ENCODE measurements at places on chromosomes 11 and 22.

DNA sequence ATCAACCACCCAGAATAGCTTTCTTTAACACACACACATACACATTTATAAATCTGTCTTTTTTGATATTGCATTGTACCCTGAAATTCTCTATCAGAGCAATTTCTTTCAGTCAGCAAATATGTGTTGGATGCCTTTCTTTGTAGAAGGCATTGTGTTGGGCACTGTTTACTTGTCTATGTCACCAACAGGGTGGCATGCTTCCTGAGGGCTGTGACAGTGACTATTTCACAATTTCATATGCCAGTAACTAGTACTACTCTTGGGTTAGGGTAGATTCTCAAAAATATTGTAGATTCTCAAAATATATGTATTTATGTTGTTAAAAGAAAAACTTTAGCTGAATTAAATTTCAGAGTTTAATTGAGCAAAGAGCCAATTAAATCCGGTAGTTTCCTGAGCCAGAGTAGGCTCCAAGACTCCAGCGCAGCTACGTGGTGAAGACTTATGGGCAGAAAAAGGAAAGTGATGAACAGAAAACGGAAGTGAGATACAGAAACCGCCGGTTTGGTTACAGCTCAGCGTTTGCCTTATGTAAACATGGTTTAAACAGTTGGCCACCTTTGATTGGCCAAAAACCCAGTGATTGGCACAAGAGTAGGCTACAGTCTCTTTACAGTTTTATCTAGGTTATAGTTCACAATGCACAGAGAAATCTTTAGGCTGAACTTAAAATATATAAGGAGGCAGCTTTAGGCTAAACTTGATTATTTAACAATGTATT is 723.3 kb downstream of the NTM start:
- DNase-seq = no peak

GRCh38 chr11:106770489-106771085 is 247.7 kb downstream of the GUCY1A2 start:
- DNase-seq = no peak

DNA sequence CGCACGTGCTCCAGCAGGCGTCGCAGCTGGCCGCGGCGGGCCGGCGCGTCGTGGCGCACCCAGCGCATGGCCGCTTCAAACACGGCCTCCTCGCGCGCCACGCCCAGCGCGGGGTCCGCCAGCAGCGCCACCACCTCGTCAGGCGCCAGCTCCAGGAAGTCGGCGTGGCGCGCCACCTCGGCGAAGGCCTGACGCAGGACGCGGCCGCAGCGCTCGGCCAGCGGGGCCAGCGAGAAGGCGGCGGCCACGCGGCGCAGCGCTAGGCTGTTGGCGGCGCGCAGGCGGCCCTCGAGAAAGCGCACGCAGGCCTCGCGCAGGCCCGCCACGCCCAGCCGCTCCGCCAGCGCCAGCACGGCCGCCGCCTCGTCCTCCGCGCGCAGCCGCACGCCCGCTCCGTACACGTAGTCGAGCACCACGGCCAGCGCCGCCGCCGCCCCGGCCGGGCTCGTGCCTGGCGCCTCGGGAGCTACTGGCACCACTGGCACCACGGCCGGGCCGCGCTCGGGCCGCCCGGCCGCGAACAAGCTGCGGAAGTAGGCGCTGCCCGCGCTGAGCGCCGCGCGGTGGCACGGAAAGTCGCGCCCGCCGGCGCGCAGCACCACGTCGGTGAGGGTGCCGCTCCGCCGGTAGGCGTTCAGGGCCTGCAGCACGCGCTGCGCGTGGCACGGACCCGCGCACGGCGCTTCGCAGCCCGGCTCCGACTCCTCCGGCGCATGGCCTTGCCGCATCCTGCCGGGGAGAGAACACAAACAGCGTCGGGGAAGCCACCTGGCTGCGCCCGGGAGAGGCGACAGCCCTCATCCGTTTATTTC is 2.9 kb downstream of the KLHL35 start:
- no peak for DNase-seq

DNA sequence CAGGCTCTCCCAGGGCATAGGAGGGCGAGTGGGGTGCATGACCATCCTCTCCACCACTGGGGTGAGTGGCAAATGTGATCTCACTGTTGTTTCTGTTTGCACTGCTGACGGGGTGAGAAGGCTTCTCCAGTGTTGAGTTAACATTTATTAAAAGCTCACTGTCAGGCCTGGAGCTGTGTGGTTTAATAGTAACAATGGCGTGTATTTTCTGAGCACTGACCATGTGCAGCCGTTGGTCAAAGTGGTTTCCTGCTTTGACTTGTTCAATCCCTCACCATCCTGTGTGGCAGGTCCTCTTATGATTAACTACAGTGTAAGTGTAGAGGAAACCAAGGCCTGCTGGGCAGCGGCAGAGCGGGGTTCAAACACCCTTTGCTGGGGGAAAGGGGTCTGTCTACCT is 4.4 kb downstream of the A4GALT start:
- DNase-seq = no peak

DNA sequence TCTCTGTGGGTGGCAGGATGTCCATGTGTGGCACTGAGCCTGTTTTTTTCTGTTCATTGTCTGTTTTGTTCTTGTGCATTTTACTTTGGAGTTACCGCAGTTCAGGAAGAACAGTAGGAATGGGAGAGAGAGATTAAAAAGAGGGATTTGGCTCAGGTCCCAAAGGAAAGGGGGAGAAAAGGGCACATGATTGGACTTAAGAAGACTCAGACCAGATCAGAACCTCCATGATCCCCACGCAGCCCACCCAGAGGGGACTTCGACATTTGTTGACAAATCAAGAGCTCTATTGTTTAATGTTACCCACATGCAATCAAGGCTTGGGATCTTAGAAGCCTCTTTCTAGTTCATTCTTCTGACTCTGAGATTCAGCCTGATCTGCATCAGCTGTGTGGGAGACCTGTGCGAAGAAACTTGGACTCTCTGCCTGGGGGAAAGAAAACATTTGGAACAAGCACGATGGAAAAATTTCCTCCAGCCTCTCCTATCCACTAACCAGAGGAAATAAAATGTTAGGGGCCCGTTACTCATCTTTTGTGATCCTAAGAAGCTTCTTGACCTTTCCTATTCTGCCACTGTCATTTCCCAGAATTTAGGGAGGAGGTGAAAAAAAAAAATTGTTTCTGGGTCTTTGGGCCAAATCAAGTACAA is 119.2 kb downstream of the SPON1 start:
- DNase-seq = no peak

Data from D721Med (cell line).